Omental fat pad (tissue), 4 donors: ENCODE measurements at places on chromosomes 13 and 19. TPM values are rescaled to one million over a fixed set of nuclear protein-coding genes. Genes with fewer than 3 reads are reported as not detected.

- DNase-seq: no peak
Observed at GRCh38 chr13:77345150-77345780, 18.4 kb upstream of the MYCBP2 start.

DNA sequence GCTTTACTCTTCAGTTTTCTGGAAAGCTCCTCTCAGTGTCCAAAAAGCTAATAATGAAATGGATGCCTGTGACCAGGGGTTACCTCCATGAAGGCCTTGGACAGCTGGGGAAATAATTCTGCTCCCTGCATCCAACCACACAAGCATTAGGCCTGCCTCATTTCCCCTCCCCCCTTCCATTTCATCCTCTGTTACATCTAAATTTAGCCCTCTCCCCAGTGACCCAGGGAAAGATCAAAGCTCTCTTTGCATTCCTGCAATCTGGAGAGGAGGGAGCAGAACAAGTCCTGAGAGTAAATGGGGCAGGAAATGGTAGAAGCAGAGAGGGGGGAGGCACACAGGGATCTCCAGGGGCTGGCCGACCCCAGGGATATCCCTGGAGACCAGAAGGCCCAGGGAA is 452.7 kb downstream of the TSHZ3 start:
- no peak for DNase-seq

Gene TPRX1
- not detected for total RNA-seq

DNA sequence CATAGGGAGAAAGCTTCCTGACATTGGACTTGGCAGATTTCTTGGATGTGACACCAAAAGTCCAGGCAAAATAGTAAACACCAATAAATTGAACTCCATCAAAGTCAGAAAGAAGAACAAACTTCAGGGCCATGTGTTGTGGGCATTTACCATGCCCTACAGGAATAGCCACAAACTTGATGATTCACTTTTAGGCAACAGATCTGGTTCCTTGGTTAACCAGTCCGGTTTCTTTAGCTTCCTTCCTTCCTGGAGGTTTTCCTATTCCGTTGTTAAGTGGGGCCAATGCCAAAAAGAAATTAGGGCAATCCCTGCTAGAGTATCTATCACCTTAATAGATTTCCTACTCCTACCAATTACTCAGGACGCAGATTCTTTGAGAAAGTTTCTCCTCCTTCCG is 25.2 kb downstream of the IGFL1 start:
- no peak for DNase-seq

DNA sequence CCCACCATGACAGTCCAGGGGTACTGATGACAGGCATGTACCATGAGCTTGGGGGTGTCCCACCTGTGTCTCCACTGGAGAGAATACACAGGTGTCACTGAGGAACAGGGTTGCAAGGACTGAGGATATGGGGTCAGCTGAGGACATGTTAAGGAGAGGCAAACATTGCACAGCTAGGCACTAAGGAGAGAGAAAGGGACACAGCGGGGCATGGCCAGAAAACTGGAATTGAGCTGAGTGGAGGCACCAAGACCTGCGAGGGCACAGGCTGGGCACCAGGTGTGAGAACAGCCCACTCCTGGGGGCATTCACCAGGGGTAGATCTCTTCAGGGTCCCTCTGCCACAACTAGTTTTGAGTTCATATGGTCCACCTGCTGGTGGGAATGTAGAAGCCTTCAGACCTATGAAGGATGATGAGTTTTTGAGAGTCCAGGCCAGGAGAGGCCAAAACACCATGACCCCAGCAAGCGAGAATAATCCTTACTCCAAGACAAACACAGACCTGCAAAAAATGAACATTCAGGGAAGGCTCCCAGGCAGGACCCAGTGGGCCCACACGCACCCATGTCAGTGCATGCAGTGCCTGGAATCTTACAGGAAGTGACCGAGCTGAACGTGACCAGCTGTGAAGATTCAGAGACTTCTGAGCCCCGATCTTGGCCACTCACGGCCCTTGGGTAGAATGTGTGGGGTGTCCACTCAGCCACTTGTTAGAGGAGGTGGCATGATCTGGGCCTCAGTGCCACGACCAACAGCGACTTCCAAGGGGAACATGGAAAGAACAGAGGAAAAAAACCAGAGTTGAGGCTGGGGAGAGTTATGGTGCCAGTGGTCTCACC is 1.4 kb upstream of the ZNF584 start:
- DNase-seq: no peak

- no peak for DNase-seq
Observed at GRCh38 chr19:47155148-47155547, 24.5 kb downstream of the SAE1 start.

DNA sequence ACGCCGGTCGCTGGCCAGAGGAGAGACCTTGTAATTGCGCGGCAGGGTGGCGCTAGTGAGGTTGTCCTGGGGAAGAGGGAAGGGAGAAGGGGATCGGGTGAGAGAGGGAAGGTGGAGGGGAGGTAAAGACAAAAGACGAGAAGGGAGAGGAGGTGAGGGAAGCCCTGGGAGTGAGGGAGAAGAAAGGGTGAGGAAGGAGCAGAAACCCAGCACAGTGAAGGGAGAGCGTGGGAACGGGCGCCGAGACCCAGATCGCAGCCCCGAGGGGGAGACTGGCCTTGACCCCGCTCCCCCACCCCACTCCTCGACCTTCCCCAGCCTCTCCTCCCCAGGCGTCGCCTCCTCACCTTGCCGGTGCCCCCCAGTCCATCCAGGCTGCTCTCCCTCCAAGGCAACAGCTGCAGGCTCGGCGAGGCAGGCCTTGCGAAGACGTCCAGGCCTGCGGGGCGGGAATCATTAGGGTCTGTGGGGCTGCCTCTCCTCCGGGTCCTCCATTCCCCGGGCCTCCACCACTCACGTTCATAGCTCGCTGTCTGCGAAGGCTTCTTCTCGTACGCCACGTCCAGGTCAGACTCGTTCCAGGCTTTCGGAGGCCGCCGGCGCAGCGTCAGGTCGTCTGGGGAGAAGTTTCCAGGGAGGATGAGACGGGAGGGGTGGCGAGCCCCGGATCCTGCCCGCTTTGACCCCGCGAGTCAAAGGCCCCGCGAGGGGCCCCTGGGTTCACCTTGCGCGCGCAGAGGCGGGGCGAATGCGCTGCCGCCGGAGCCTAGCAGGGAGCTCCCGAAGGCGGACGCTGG is 8.8 kb downstream of the PPP1R13L start:
- no peak for DNase-seq

Gene ONECUT3
- total RNA-seq: not detected

Gene CRLF1
- 12.8 TPM for total RNA-seq

GRCh38 chr19:33569821-33570220 is 48.2 kb upstream of the PEPD start:
- DNase-seq: no peak

- no peak for DNase-seq
Observed at GRCh38 chr13:110853235-110853721, 61.6 kb downstream of the ANKRD10 start.

DNA sequence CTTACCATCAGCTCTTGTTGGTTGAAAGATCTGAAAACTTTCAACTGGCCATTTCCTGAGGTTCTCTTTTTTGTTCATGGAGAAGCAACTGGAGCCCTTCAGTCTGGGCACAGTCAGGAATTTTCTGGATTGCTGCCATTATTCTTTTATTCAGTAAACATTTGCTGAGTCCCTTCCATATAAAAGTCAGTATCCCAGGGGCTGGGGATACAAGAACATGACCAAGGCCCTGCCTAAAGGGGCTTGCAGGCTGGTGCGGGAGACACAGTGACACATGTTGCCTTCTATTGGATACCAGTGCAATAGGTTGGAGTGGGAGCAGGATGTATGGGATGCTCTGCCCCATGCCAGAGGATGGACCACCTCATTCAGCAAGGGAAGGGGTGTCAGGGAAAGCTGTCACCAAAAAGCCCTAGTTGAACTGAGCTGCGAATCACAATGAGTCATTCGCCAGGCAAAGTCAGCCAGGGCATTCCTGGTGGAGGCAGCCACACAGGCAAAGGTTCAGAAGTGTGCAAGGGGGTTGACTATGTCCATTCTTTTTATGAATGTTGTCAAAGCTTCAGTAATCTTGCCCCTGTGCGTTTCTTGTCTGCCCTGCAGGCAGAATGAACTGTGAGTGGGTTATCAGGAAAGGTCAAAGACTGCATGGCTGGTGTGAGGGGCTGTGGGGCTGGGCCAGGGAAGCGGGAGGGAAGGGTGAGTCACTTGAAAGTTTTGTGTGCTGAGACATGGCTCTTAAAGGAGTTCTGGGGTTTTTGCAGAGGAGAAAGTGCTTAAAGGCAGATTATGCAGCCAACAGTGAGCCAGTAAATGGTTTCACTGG is 395.9 kb downstream of the KCNRG start:
- DNase-seq: no peak

DNA sequence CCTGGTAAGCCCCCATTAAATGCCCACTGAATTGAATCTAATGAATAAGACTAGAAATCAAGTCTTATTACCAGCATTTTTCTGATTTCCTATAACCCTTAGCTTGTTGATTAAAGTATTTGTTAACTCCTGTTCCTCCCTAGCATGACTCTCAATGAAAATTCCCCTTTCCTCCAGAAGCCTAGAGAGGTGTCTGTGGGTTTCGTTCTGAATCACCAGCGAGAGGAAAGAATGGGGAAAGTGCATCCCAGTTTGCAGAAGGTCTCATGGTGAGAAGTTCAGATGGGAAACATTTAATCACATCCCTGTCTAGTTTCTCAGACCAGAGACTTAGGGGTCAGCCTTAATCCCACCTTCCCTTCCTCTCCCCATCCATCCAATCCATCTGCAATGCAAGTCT is 26.9 kb downstream of the POU2F2 start:
- no peak for DNase-seq

GRCh38 chr13:99150575-99151361 is 49.9 kb upstream of the UBAC2 start:
- DNase-seq: no peak

DNA sequence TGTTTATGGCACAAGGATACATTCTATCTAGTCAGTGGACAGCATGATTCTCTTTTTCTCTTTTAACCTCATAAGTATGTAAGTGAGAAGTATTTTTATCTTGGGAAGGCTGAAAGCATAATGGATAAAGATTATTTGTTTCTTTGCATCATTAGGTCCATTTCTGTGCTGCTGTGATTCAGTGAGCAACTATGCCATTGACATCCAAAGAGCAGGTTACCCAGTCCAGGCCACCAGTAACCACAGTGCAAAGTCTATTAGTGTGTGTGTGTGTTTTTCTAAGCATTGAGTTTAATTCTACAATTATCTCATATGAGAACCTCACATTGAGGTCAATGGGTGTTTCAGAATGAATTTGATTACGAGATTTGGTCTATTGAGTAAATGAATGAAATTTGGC is 158.8 kb upstream of the DACH1 start:
- DNase-seq: no peak

- DNase-seq: no peak
Observed at GRCh38 chr13:71799324-71799723, 67.7 kb downstream of the DACH1 start.

Gene TMEM38A
- total RNA-seq: 2.1 TPM

DNA sequence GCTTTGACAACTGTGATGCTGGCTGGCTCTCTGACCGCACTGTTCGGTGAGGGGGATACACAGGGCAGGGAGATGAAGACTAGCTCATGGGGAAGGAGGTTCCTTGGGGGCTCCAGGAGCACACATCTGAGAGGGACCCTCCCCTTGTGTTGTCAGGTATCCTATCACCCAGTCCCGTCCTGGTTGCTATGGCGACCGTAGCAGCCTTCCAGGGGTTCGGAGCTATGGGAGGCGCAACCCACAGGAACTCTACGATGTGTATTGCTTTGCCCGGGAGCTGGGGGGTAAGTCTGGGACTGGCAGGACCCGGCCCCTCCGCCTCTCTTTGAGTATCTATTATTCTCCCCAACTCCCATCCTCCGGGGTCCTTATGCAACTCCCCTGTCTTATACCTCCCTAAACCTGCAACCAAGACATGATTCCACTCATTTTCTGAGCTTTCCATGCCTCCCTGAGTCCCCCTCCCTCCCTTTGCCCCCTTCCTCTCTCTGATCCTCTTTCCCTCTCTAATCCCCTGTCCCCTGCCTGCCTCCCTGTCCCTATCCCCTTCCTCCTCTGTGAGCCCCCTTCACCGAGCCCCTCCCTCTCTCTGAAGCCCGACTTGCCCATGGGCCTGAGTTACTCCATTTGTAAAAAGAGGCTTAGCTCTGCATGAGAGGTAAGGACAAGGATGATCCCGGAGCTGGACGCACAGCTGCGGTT is 12.5 kb downstream of the NCAN start:
- DNase-seq: no peak

DNA sequence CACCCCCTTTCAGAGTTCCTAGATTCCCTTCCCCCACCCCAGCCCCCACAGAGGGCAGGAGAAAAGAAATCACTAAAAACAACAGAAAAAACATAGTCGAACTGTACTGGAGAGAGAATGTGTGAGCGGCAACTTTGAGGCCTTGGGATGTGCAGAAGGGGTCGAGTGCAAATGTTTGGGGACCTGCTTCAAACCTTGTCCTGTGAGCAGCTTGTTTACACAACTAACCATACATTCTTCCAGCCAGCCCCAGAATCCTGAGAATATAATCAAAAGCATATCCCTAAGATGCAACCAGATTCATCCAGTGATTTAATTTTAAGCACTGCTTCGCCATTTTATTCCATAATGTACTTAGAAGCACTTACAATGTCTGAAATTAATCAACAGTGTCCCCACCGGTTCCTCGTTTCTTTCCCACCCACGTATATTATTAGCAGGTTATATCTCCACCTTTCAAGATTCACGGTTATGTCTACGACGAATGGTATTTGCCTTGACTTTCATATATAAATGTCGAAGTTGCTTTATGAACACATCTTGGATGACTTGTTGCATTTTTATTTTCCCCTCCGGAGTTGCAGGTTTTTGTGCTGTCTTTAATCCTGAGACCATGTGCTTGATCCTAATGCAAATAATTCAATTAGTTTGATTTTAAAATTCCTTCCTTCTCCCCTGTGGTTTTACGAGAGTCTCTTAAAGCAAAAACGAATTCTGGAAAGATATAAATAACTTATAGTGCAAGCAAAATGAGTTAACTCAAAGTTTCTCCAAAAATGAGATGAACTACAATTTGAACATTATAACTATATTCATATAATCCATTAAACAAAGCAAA is 107.6 kb downstream of the ZIC5 start:
- DNase-seq: no peak

DNA sequence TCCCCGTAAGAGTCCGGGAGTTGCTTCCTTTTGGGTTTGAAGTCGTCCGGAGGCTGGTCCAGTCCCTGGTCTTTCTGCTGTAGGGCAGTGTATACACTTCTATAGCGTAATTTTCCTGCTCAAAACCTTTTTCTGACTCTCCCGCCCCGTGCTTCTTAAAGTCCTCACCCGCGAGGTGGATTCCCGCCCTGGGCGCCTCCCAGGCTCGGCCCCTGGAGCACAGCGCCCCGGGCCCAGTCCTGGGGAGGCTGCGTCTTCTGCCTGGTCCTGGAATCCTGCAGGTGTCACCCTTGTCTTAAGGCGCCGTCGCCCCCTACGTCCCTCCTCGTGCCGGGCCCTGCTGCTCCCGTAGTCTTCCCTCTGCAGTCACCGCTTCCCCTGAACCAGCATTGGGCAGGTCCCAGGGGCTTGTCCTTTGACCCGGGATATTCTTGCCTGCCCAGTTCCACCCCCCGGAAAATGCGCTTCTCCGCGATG is 34.4 kb upstream of the ZNF808 start:
- DNase-seq: no peak

Gene C1QTNF9
- total RNA-seq: 0.69 TPM

Gene TNFSF11
- total RNA-seq: 0.37 TPM
